ENCODE measurements at places on chromosomes 2 and 18.

- DNase-seq: no peak
These were observed 3.1 kb upstream of the DCTN1 start for GRCh38 chr2:74383254-74383653.

GRCh38 chr2:239534581-239535412 is 134.0 kb upstream of the HDAC4 start:
- DNase-seq: no peak

GRCh38 chr2:147789287-147789686 is 55.5 kb upstream of the ACVR2A start:
- no peak for DNase-seq

DNA sequence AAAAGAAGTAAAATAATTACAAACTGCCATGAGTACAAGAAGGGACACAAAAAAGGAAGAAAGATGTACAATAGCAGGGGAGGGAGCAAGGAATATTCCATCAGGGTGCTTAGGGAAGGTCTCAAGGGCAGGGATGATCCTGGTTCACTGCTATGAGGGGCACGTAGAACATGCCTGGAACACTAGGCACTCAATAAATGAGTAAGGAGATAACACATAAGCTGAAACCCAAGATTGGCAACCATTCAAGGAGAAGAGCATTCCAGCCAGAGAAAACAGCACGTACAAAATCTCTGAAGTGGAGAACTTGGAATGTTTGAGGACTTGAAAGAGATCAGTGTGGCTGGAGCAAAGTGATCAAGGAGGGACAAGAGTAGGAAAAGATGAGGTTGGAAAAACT is 103.2 kb downstream of the FAM161A start:
- DNase-seq: no peak

DNA sequence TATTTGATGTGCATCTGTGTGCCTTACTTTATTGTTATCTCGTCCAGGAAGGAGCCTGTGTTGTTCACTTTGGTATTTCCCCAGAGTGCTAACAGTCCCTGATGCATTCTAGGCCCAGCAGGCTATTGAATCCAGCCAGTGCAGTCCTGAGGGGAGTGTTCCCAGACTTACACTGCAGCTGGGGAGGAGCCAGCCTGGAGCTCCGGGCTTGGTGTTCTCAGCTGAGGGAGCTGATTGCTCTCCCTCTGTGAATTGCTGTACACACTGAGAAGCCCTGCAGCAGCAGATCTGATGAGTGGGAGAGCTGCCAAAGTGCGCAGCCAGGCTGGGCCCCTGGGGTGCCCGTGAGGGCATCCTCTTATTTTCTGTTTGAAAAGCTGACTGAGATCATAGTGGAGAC is 159.2 kb downstream of the GALNT3 start:
- DNase-seq: peak; percentile 85

GRCh38 chr2:163887182-163887581 is 151.4 kb upstream of the FIGN start:
- no peak for DNase-seq
